ENCODE measurements at places on chromosomes 1 and 21. TPM values are rescaled to one million over a fixed set of nuclear protein-coding genes. Genes with fewer than 3 reads are reported as not detected.

LAD1 gene
- 72.6 TPM for total RNA-seq

NPHP4 gene
- 16.1 TPM for total RNA-seq

NBPF6 gene
- not detected for total RNA-seq

RGS1 gene
- total RNA-seq = 50.2 TPM

EPHB2 gene
- 9.5 TPM for total RNA-seq

MUTYH gene
- total RNA-seq = 29.0 TPM

SLC1A7 gene
- total RNA-seq = not detected

SAMD13 gene
- 4.5 TPM for total RNA-seq

SAMSN1 gene
- total RNA-seq = 10.4 TPM

KRTAP12-2 gene
- not detected for total RNA-seq

HEYL gene
- total RNA-seq = 32.8 TPM

CD160 gene
- 0.60 TPM for total RNA-seq

AMY2A gene
- not detected for total RNA-seq

DCAF8 gene
- total RNA-seq = 136 TPM

GSTM2 gene
- 47.1 TPM for total RNA-seq

GPR25 gene
- 0.19 TPM for total RNA-seq

IER5 gene
- 11.0 TPM for total RNA-seq

UQCRH gene
- 188 TPM for total RNA-seq

TSPAN1 gene
- total RNA-seq = 578 TPM

GBP6 gene
- not detected for total RNA-seq

PRCC gene
- 52.8 TPM for total RNA-seq

CHI3L1 gene
- total RNA-seq = 49.5 TPM

ABL2 gene
- total RNA-seq = 29.6 TPM

GNAT2 gene
- not detected for total RNA-seq

YBEY gene
- total RNA-seq = 17.5 TPM

LDLRAD1 gene
- total RNA-seq = not detected

IL6R gene
- 33.0 TPM for total RNA-seq

PADI3 gene
- not detected for total RNA-seq

RER1 gene
- total RNA-seq = 162 TPM

PEAR1 gene
- 17.2 TPM for total RNA-seq

HPDL gene
- 0.66 TPM for total RNA-seq

CHI3L2 gene
- 27.2 TPM for total RNA-seq

FAM229A gene
- 9.7 TPM for total RNA-seq

CCDC27 gene
- total RNA-seq = not detected

GRIK1 gene
- not detected for total RNA-seq

FLG2 gene
- not detected for total RNA-seq

DYNLT4 gene
- total RNA-seq = 1.2 TPM

CSF3R gene
- total RNA-seq = 13.3 TPM

DENND2D gene
- total RNA-seq = 81.0 TPM

IVL gene
- total RNA-seq = not detected

S100A5 gene
- total RNA-seq = 0.91 TPM

Data from kidney (tissue), 22 donors.